ENCODE measurements at places on chromosomes 4 and X.

GRCh38 chr4:122689972-122690371 lies 42.5 kb upstream of the BBS12 start:
- no peak for DNase-seq

DNA sequence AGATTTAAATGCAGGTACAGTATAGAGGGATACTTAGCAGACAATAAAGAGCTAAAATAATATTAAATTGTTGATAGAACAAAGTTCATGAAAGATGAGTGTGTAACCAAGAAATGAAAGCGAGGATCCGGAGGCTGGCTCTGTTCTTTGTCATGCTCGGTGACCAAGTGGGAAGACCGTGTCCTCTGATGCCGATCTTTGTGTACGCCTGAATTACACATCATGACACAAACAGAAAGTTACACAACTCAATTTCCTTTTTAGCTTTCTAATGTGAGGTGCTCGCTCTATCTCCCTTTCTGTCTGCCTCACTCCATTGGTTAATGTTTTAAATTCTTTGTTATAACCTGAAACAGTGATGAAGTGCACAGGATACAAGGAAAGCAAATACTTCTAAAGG lies 114.8 kb upstream of the NEIL3 start:
- DNase-seq: no peak

DNA sequence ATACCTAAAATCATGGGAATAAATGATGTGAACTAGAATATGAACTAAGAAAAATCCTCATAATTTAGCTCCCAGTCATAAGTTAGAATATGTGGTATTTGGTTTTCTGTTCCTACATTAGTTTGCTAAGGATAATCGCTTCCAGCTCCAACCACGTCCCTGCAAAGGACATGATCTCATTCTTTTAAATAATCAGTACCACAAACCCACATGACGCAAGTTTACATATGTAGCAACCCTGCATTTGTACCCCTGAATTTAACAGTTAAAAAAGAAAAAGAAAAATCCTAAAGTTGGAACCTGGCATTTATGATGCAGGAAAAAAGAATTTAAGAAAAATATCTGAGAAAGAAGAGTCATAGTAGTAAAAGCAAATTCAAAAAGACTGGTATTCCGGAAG lies 13.3 kb downstream of the UBA6 start:
- no peak for DNase-seq

DNA sequence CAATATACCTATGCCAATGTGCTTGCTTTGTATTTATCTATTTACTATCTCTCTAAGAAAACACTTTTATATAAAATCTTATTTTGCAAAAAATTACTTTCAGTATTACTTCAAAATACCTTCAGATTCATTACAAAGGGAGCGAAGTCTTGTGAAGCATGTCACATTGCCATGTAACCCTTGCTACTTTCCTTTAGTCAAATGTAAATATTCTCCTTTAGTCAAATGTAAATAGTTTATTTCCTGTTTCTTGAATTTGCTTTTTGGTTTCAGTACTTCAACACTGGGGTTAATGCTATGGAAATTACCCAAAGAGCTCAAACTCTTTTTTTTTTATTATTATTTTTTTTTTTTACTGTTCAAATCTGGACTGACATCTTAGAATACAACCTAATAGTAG lies 383.3 kb downstream of the GRXCR1 start:
- DNase-seq: no peak

GRCh38 chr4:154421618-154422017 lies 70.0 kb downstream of the DCHS2 start:
- DNase-seq: no peak

GRCh38 chrX:154429711-154430110 lies 1.2 kb downstream of the ATP6AP1 start:
- no peak for DNase-seq

- DNase-seq: no peak
Measured at GRCh38 chrX:1511829-1512228, 25.2 kb downstream of the P2RY8 start.

GRCh38 chr4:189202182-189202868 lies 738.3 kb upstream of the FRG1 start:
- no peak for DNase-seq

- DNase-seq: no peak
Measured at GRCh38 chr4:53767482-53767881, 176.2 kb upstream of the LNX1 start.
